ENCODE measurements at places on chromosomes 5 and 9.

DNA sequence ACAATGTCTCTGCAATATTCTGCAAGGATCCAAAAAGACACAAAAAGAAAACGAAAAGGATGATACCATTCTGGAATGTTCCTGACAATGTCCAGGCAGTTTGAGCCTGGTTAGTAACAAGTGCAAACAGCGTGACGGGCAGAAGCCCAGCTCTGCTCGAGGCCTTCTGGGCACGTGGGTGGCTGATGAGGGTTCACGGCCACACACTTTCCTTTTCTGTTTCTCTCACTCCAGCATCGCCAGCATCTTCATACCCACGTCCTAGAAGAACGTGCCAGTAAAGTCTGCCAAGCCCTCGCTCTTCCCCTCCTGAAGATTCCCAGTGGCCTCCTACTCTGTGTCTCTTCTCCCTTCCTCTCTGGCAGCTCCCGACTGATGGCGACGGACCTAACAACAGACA, 36.7 kb downstream of the COL23A1 start:
- no peak for DNase-seq

DNA sequence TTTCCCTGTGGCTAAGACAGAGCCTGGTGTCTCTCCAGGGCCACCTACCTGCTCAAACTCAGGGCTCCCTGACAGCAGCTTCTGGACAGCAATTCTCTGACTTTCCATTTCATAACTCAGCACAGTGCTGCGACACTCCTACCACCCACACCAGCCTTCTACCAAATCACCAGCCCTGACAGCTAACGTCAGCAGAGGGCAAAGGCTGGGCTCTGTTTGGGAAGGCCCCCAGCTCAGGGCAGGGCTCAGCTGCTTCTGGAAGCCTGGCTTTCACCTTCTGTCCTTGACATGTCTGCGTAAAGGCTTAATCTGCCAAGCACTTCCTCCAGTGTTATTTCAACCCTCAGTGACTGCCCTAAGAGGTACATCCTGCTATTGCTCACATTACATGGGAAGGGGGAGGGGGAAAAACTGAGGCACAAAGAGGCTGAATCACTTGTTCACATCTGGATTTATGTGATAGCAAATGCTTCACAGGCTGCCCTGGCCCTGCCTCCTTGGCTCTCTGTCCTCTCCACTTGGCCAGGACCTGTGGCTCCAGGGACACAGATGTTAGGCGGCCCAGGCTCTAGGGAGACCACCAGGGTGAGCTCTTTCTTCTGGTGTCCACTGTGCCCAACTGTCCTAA, 102.5 kb upstream of the PANK3 start:
- DNase-seq: no peak

- DNase-seq: no peak
These were observed 1.5 kb upstream of the SLC23A1 start for GRCh38 chr5:139384591-139385051.

GRCh38 chr5:61019642-61020041, 74.6 kb downstream of the NDUFAF2 start:
- DNase-seq: no peak

DNA sequence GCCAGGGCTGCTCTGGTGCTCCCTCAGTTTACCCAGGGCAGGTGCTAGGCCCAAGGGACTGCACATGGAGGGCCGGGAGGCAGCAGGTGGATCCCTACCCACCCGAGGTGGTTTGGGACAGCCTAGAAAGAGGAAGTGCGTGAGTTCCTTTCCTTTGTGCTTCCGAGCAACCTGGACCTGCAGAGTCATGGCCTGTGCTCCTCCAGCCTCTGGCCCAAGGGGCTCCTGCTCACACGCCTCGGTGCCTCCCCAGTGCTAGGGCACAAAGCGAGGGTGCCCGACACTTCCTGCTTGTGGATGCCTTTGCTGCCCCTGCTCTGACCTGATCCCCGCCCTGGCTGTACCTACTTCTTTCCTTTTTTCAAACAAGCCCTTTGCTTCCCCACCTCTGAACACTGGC, 79.3 kb downstream of the RXRA start:
- DNase-seq: no peak

- DNase-seq: no peak
These were observed 431.1 kb downstream of the DTWD2 start for GRCh38 chr5:118557251-118557661.

- DNase-seq: no peak
These were observed 114.0 kb upstream of the MTAP start for GRCh38 chr9:21688108-21689102.

DNA sequence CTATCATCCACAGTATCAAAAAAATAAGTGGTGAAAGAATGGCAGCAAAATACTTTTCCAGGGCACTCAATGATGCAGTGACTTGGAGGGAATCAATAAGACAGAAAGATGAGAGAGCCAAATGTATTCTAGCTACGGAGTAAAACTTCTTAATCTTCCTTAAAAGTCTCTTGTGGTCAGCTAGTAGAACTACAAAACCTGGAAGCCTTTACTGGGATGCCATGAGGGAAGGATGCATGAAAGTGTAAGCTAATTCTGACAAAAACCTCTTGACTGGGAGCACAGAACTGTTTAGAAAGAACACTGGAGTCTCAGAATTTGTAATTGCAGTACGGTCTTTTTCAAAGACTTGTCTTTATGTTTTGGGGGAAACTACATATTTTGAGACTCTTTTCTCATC, 432.8 kb upstream of the PTPRD start:
- DNase-seq: no peak

DNA sequence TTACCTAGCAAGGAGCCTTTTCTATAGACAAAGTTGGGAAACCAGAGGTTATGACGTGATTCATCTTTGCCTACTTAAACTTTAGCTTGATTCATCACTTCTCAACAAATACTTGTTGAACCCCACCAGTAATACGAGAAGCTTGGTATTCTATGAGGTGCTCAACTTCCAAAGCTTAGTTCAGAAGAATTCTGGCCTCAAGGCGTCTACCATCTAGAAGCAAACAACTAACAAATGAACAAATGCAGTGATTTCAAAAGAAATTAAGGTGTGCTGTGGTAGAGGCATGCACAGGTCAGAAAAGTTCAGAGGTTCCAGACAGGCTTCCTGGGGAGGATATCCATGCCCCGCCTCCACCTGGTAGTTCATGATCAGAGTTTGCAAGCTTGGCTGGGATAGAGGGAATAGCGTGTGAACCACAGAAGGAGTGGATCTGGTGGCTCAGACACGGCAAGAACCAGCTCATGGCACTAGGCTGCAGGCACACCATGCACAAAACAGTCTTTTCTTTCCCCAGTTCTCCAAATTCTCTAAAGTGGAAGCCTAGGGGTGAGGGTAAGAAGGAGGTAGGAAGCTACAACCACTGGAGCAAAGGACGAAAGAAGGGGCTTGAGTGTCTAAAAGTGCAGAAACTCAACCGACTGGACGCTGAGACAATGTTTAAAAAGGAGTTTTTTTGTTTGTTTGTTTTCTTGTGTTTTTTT, 473.0 kb downstream of the RAB3C start:
- DNase-seq: no peak

DNA sequence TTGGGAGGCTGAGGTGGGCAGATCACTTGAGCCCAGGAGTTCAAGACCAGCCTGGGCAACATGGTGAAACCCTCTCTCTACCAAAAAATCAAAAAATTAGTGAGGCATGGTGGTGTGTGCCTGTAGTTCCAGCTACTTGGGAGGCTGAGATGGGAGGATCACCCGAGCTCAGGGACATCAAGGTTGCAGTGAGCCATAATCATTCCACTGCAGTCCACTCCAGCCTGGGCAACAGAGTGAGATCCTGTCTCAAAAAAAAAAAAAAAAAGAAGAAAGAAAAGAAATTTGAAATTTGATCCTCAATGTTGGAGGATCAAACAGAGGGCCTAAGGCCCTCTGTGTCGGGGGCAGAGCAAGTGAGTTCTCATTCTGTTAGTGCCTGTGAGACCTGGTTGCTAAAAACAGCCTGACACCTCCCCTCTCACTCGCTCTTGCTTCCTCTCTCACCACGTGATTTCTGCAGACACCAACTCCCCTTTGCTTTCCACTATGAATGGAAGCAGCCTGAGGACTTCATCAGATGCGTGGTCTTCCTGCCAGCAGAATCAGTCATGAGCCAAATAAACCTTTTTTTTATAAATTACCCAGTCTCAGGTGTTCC, 8.4 kb upstream of the GOLPH3 start:
- no peak for DNase-seq

- no peak for DNase-seq
These were observed 10.3 kb downstream of the NINJ1 start for GRCh38 chr9:93123561-93124283.

- no peak for DNase-seq
These were observed 30.9 kb downstream of the PRKACG start for GRCh38 chr9:68983008-68983411.

DNA sequence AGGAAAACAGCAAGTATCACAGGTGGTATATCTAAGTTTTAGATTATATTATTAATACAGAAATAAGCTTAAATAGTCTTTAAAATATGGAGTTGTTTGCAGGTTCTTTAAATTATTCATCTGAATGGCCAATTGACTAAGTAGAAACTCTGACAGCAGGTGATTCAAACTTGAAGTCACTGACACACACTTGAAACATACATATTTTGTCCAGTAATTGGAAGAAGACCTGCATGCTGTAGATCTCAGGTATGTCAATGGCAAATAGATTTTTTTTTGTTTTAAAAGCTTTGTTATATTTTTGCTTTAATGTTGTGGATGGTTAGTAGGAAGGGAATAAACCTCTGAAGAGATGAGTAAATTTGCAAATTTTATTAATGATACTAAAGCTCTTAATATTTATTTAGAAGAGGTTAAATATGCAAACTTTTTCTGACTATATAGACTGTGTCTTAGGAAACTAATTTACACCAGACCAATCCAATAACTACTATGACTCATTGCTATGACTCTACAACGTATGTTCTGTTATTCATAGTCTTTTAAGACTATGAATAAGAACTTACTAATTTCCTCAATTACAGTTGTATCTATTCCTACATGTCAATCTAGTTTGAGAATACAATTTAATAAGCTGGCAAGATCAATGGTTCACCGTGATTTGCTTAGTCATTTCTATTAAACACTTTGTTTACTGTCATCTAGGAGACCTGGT, 53.9 kb upstream of the RORB start:
- no peak for DNase-seq

DNA sequence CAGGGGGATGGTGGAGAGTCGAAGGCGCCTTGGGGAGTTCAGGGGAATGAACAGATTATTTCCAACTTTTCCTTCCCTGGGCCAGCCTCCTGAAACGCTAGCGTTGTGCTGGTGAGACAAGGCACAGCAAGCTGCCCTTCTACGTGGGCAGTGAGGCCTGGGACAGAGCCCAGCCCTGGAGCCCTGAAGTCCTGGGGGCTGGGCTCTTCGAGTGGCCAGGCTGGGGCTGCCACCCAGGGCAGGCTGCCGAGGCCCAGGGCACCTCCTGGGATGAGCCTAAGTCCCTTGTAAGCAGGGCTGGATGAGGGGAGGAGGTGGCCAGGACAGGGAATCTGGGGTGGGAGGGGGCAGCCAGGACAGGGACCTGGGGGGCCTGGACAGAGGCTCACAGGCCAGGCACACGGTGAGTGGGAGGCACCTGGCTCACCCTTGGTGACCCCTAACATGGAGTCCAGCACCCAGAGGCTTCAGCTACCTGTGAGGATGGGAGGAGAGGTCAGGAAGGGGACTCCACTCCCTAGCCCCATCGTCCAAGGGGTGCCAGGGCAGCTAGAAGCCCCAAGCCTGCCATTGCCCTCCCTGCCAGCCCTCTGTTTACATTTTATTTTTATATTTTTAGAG, 1.3 kb upstream of the LCN12 start:
- DNase-seq: peak; percentile 21

- no peak for DNase-seq
These were observed 410.2 kb upstream of the SLC30A5 start for GRCh38 chr5:68683632-68684036.

DNA sequence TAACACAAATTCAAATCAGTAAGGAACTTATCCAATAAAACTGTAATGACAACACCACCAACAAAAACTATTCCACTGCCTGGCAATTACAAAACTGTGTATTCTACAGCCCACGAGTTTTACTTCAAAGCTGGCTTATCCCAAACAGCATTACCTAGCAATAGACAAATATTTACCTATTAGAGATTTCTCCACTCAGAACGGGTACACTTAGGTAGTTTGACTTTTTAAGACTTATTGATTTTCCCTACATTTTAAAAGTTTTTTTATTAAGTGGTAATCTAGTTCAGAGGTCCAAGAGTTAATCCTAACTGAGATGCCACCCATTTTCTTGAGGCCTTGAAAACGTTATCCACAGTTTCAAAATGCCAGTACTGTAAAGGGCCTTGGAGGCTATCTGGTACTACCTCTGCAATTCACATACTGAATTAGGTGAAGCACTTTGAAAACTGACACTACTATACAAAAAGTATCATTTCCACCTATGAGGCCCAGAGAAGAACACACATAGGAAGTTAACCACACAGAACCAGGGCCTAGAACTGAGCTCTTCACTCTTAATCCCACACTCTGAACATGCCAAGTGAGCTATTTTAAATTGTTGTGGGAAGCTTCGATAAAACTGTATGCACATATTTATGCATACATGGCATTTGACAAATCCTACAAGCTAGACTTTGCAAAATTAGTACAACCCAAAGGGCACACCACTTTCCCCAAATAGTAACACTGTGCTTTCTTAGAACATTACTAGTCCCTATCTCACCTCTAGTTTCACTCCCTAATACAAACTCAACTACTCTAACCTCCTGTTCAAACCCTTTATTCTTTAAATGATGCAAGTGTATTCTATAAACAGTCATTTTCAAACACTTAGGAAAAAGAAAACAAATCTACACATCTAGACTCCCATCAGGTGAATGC, 2.1 kb downstream of the NADK2 start:
- no peak for DNase-seq

- DNase-seq: peak; percentile 4
These were observed 237.5 kb downstream of the CHSY3 start for GRCh38 chr5:130141659-130142320.

- DNase-seq: no peak
These were observed 53.5 kb downstream of the PLK2 start for GRCh38 chr5:58406394-58406793.

All from hypothalamus (tissue), 51 donors.